ENCODE measurements at places on chromosomes 4 and X.

GRCh38 chr4:144288011-144288903 is 147.7 kb upstream of the GYPA start:
- no peak for DNase-seq

DNA sequence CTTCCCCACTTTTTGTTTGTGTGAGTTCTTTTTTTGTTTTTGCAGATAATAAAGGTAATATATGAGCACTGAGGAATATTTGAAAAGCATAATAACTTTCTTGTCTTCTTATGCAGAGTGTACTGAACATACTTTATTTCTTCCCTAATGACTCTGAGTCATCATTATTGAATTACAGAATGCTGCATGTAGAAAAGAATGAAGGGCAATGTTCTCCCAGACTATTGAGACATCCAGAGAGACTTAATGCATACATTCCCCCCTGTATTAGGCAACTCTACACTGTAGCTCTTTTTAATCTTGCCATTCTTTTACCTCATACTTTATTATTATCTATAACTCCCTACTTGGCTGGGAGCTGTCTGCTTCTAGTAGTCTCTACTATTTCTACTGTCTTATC is 240.5 kb upstream of the ANKRD50 start:
- DNase-seq: no peak

GRCh38 chrX:97705936-97706335 is 822.2 kb downstream of the RPA4 start:
- no peak for DNase-seq

GRCh38 chrX:1354036-1355019 is 17.7 kb downstream of the IL3RA start:
- DNase-seq: no peak

GRCh38 chr4:158010361-158010760 is 162.5 kb downstream of the GASK1B start:
- DNase-seq: no peak

DNA sequence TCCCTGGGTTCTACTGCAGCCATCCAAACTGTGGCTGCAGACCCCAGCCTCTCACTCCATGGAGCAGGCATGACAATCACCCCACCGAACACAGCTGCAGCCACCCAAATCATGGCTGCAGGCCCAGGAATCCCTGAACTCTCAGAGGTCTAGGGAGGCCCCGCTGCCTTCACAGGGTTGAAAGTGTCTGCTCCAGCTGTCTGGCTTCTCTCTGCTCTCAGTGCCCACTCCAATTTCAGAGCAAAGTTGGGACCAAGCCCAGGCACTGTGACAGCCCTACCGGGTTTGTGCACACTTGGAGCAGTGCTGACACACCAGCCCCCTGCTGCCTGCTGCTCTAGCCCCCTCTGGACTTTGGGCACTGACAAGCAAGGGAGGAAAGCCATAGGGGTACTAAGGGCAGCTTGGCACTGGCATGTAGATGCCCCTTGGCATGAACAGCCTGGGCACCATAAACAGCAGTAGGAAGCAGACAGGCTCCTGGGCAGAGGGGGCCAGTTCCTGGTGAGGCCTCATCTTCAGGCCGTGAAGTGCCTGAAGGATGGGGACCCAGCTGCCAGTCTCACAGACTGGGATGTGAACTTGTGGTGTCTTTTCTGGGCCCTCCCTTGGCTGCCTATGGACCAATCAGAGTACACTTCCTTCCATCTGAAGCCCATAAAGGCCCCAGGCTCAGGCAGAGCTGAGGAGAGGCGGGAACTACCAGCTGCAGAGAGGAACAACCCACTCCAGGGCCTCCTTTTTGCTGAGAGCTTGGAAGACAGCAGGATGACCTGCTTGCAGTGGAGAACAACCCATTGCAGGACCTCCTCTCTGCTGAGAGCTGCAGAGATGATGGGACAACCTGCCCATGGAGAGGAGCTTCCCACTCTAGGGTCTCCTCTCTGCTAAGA is 68.8 kb downstream of the TECRL start:
- DNase-seq: no peak

DNA sequence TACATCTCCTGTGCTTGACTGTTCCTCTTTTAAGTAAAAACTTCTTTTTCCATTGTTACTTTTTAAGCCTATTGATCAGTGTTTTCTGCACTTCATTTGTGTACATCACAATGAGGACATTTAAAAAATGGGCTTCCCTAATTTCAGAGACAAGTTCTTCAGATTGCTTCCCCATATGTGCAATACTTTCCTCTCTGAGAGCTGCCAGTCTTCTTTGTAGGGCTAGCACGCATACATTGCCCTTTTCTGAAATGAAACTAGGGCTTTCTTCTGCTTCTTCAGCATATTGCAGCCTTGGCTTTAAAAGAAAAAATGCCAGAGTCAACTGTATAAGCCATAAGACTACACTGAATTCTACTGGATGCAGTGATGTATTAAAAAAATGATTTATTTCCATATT is 37.8 kb downstream of the FAT4 start:
- no peak for DNase-seq

- no peak for DNase-seq
Measured at GRCh38 chrX:150663073-150663472, 30.1 kb upstream of the MTMR1 start.

GRCh38 chrX:9611436-9612145 is 146.7 kb downstream of the TBL1X start:
- DNase-seq: no peak
